HS-5 (cell line): ENCODE measurements at places on chromosomes 6 and 20.

- DNase-seq = no peak
These were observed 113.2 kb downstream of the ZDHHC14 start for GRCh38 chr6:157494132-157494710.

GRCh38 chr20:33667245-33667675 lies 517 bp downstream of the ACTL10 start:
- no peak for DNase-seq

DNA sequence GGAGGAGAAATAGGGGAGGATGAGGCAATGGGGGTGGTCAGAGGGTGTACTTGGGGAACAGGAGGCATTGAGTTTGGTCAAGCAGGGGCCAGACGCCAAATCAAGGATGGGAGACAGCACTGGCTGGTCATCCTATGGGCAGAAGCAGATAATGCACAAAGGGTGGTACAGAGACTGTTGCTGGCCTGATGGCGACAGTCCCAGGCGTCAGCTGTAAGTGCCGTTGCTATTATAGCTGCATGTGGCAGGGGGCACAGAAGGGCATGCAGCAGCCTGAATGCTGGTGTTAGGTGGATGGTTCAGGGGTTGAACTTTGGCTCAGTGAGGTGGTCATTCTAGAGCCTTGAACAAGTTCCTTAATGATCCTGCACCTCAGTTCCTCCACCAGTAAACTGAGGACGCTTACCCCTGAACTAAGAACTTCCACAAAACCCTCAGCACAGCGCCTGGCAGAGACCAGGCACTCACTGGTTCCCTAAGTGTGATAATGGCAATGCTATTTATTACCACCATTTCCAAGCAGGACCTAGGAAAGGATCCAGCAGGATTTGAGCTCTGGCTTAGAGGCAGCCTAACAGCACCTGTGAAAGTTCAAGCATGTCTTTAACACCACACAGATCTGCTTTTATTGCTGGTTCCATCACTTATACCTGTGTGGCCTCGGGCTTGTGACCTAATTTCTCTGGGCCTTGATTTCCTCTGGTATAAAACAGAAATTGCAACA lies 162.7 kb downstream of the INSM1 start:
- no peak for DNase-seq

DNA sequence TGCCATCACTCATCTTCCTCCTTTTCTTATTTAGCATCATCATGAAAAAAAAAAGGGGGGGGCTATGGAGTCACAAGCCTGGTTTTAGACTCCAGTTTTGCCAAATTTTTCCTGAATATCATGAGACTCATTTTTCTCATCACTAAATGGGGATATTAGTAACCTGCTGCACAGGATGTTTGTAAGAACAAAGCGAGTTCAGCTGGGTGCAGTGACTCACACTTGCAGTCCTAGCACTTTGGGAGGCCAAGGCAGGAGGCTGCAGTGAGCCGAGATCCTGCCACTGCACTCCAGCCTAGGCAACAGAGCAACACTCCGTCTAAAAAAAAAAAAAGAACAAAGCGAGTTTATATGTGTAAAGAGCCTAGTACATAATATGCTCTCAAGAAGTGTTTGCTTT lies 82.8 kb downstream of the TFAP2A start:
- no peak for DNase-seq

GRCh38 chr6:33595001-33595846 lies 15.1 kb upstream of the BAK1 start:
- DNase-seq = no peak

DNA sequence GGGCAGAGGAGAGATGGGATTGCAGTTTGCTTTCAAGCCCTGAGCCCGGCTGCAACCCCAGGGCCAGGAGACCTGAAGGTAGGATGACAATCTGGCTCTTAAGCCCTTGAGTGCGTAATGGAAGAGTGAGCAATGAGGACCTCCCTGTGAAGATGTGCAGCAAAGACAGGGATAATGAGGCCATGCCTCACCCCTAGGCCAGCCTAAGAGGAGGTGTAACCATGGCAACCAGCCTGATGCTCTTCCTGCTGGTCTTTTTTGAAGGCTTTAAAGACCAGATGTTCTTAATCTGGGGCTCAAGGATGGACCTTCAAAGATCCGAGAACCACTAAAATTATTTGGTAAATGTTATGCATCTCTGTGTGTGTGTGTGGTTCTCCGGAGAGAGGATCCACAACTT lies 8.2 kb downstream of the ARHGAP40 start:
- DNase-seq = no peak

- DNase-seq = no peak
These were observed 201.4 kb downstream of the ARHGAP18 start for GRCh38 chr6:129508477-129509145.

GRCh38 chr20:25382704-25383370 lies 7.8 kb downstream of the ABHD12 start:
- DNase-seq = no peak

- DNase-seq = no peak
These were observed 8.8 kb upstream of the NHSL1 start for GRCh38 chr6:138507977-138508675.

- DNase-seq = no peak
These were observed 9.9 kb downstream of the BAG2 start for GRCh38 chr6:57182017-57182432.

DNA sequence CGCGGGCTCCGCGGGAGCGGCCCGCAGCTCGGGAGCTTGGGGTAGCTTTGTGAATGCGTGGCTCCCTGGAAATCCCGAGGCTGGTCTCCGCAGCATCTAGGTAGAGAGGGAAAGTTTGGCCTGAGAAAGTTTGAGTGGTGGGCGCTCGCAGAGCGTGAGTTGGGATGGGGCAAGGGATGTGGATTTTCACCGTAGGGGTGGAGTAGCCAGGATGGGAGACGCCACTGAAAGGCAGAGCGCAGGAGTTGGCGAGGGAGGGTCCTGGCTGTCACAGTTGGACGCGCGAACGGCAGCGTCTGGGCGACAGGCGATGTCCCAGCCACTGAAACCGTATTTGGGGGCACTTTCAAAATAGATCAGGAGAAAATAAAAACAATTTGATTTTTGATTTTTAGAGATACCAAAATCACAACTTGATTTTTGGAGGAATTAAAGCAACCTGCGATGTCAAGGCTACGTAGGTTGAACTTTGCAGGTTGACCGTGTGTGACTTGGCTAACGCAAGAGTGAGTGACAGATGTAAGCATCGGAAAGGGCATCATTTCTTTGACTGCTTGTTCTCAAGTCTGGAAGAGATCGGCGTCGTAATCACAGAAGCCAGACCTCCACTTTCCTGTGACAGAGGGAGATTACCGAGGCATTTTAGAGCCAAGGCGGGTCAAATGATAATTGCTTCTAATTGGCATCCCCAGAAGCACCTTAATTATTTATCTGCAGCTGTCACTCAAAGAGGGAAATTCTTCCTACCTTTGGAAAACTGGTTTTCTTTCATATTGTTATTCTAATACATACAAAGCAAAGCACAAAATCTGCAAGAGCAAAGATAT lies 646 bp downstream of the HEY2 start:
- no peak for DNase-seq

GRCh38 chr6:47242483-47243386 lies 67.0 kb downstream of the TNFRSF21 start:
- DNase-seq = peak; percentile 58
